Activated T-helper 1 cell treated with Interleukin-2 at 50 U/mL for 16 hours (primary cell): ENCODE measurements at places on chromosomes 12 and 14.

DNA sequence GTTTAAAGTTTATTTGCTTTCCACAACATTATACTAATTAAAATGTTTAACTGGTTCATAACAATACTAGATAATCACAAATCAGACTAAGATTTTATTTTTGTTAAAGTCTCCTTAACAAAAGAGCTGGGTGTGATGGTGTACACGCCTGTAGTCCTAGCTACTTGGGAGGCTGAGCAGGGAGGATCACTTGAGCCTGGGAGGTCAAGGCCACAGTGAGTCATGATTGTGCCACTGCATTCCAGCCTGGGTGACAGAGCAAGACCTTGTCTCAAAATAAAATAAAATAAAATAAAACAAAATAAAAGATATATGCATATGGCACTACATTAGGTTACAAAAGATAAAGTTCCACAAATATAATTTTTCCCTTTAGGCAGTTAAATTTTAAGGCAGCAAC, 5.6 kb downstream of the MIS18BP1 start:
- DNase-seq = no peak

DNA sequence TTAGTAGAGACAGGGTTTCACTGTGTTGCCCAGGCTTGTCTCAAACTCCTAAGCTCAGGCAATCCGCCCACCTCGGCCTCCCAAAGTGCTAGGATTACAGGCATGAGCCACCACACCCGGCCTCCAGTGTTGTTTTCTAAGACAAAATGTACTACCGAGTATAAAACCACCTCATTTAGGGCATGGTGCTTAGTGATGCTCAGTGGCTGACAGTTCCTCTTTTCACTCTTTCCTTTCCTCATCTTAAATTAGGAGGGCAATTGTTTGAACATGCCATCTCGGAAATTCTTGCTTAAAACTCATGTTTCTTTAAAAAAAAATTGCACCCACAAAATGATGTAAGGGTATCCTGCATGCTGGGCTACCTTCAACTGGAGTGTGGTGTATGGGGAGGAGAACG, 89.0 kb downstream of the RFX4 start:
- DNase-seq = no peak

DNA sequence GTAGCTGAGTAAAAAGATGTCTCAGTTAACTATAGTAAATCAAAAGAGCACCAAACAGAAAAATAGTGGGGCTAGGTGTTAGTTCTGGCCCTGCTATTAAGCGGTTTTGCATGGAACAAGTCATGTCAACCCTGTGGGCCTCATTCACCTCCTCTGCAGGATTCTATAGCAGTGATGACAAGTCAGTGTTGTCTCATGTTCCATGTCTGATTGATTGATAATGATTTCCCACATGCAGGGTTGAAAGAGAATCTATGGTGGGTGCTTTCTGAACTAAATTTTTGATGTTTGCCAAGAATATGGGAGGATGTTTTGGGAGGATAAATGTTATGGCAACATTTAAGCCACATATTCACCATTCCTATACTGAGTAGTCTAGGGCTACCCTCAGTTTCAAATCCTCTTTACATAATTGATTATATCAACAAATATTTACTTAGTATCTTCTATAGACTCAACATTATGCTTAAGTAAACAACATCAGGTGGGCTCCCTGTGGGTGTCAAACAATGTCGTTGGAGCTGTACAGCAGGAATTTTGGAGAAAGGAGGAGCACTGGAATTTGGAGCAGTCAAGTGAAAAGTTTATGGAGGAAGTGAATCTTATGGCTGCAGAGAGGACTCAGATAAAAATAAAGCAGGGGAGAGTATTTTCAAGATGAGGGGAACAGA, 48.6 kb downstream of the IRAK3 start:
- DNase-seq = no peak

GRCh38 chr12:34291426-34291901, 269.2 kb downstream of the ALG10 start:
- DNase-seq = no peak

GRCh38 chr12:103851127-103851526, 10.1 kb upstream of the NT5DC3 start:
- DNase-seq = no peak

DNA sequence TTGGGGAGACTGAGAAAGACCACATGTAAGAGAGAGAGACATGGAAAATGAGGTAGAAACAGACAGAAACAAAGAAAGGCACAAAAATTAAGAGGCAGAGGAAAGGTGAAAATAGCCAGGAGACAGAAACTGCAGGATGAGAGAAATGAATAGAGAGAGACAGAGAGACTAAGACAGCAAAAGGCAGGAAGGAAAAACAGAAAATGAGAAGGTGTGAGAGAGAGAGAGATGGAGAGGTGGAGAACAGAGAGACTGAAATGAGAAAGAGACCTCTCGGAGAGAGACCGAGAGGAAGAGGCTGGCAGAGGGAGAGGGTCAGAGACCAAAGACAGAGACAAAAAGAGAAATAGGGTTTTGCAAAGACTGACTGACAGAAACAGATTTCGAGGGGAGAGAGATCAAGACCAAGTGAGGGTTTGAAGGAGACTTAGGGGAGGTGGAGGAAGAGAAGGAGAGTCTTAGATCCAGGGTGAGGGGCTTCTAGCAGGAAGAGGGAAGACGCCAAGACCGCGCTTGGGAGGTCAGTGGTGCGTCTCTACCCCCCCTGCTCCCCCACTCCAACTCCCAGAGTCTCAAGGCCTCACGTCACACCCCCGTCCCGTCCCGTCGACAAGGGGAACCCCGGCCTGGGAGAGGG, 1.1 kb upstream of the AQP5 start:
- DNase-seq = no peak

GRCh38 chr12:124379938-124380754, 85.3 kb downstream of the RFLNA start:
- DNase-seq = no peak

DNA sequence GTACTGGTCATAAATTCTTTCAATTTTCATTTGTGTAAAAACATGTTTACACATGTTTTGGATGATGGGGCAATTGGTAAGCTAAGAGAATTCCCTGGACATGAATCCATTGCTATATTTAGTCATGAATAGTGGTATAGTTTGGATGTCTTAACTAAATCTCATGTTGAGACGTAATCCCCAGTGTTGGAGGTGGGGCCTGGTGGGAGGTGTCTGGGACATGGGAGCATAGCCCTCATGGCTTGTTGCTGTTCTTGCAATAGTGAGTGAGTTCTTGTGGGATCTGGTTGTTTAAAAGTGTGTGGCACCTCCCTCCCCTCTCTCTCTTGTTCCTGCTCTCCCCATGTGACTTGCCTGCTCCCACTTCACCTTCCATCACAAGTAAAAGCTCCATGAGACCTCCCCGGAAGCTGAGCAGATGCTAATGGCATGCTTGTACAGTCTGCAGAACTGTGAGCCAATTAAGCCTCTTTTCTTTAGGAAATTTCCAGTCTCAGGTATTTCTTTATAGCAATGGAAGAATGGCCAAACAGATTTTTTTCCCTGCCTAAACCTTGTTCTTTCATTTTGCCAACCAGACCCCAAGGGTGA, 33.6 kb downstream of the CTSG start:
- DNase-seq = no peak

DNA sequence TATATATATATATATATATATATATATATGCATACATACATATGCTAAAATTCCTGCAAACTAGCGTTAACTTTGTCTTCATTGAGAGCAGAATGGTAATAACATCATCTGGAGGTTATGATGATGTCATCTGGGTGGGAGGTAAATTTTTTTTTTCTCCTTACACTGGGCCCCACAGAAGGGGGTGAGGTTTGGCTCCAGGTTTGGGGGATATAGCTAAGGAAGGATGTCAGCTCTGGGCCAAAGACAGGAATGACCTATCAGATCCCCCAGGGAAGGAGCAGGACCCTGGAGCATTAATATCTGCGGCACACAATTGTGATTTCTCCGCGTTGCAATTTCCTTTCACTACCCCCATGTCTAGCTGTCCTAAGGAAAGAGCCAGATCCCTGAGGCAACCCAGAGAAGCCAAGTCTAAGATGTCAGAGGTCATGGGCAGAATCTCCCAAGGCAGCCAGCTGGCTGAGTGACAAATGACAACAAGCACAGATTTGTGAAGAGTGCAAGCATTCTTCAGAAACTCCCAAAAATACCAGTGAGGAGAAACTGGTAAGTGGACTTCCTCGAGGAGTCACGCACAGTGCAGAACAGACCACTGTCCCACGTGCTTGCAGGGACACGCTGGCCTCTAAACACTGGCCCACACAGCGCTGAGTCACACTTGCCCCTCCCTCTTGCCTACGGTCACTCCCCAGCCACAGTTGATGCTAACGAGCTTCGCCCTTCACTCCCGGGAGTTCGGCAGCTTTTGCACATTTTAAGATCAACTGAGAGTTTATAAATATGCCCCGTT, 9.9 kb downstream of the UBC start:
- no peak for DNase-seq

DNA sequence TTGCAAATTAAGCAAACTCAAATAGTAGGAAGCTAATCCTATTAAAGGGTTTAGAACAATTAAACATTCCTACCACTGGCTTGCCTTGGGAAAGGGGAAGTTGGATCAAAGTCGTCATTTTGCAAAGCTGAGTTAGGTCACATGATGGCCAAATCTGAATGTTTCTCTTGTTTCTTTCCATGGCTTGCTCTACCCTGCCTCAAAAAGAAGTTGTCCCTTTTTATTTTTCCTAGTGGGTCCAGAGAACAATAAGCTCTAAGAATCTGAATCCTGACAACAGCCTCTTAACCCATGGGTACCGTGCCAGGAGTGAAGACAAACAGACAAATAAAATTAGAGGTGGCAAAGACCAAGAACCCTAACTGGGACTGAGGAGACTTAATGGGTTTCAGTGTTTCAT, 26.2 kb upstream of the NPFF start:
- DNase-seq = no peak

DNA sequence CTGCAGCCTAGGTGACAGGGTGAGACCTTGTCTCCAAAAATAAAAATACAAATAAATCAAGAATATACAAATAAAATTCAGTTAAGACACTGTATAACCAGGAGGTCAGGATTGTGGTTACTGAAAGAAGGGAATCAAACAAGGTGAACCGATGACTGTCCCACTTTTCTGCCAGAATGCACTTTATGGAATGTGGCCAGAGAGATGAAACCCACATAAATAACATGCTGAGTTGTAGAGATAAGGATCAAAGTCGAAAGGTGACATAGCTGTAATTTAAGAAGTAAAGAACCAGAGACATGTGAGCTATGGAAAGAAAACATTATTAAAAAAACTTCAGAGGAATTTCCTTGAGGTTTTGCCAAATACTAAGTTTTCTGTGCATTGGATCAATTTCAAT, 1098.2 kb upstream of the USP15 start:
- DNase-seq = no peak

DNA sequence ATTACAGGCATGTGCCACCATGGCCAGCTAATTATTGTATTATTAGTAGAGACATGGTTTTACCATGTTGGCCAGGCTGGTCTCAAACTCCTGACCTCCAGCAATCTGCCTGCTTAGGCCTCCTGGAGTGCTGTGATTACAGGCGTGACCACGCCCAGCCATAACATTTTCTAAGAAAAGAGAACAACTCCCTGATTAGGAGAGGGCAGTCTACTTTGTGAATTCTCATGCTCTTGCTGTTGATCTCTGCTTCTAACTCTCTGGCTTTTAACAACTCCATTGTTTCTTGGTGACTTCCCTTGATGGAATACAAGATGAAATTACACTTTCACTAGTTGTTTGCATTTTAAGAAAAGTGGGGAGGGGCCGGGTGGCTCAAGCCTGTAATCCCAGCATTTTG, 33.6 kb downstream of the SSH1 start:
- DNase-seq = no peak

DNA sequence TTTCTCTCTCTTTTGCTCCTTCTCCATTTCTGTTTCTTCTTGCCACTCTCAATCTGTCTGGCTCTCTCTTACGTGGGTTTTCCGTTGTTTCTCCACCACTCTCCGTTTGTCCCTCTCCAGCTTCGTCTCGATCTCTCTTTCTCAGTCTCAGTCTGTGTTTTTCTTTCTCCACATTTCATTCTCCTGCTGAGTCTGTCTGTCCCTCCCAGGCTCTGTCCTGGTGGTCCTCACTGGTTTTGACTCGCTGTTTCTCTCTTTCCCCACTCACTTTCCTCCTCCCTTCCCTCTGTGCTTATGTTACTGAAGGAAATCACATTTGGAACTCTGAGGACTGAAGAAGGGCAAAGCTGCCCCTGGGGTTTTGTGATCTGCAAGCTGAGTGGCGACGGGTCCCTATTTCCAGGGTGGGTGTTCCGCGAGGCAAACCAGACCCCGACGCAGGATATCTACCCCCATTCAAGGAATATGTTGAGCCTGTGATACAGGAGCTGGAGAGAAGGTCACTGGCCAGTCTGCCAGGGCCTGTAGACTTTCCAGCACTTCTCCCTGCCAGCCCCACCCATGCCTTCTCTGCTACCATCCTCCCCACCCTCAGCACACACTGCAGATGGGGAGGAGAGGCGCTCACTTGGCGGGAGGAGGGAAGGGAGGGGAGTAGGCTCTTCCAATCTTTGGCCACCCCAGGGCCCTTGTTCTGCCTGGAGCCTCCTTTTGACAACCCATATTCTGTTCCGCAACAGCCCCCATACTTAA, 102.7 kb upstream of the MAP1LC3B2 start:
- no peak for DNase-seq

DNA sequence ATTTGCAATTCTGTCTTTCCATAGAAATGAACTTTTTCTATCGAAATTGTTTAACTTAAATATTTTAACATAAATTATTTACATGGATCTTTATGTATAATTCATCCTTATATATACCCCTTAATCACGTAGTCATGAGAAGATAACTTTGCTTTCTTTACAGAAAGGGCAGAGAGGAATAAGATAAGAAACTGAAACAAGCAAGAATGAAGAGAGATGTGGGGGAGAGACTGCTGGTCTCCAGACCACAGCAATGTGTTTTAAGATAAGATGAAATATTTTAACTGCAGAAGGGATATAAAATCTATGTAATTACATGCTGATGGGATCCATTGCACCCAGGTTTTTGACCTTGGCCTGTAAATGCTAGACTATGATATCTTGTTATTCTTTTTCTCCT, 34.7 kb upstream of the DNM1L start:
- no peak for DNase-seq

GRCh38 chr14:37988472-37988871, 219.2 kb upstream of the SSTR1 start:
- DNase-seq = no peak

- no peak for DNase-seq
These were observed 75.2 kb downstream of the LIN7A start for GRCh38 chr12:80862531-80862930.

DNA sequence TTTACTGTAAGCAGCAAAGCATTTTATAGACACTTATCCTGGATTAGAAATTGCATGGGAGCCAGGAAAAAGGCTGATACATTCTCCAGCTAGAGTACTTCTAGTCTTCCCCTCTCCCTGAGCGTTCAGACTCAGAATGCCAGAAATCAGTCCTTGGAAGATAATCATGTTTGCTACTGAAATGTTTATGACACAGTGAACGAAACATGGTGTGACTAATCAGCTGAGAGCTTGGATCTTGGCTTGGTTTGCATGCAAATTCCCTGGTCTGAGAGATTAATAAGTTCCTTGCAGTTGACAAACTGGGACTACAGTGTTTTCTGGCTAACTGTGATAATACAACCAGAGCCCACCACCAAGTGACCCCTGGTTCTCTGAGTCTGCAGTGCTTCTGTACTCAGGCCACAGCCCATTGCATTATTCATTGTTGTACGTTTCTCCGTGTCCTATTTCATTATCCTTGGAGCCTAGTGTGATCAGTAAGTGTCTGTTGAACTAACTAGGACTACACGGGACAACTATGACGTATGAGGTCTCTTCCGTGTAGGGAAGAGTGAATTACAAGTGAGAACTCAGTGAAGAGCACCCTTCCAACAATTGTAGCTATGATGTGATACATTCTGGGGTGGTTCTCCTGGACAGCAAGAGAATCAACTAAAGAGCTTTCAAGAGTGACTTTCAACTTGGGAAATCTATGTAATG, 34.6 kb upstream of the EVL start:
- DNase-seq = no peak

- DNase-seq = no peak
These were observed 115.6 kb downstream of the RBM19 start for GRCh38 chr12:113850309-113851056.
